NCI-H2029 (cell line): ENCODE measurements at places on chromosomes 12 and 14.
A peak's percentile ranks its signal among the peaks of the same experiment; 100 is the strongest.

DNA sequence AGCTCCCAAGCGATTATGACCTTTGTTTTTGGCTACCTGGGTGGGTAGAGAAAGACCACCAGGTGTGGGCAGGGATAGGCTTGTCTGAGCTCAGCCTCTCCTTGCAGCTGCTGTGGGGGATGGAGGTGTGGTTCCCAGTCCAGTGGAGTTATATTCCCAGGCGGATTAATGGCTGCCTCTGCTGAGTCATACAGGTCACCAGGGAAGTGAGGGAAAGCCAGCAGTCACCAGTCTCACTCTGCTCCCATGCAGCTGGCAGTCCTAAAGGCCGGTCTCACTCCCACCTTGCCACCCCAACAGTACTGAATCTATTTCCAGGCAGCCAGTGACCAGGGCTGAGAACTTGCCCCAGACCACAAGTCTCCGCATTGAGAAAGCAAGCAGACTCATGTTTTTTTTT is 399.2 kb downstream of the VRK1 start:
- DNase-seq: no peak

- DNase-seq: no peak
Measured at GRCh38 chr12:73486256-73486655, 1051.4 kb upstream of the ATXN7L3B start.

GRCh38 chr12:26719852-26720251 is 113.1 kb downstream of the ITPR2 start:
- DNase-seq: no peak

DNA sequence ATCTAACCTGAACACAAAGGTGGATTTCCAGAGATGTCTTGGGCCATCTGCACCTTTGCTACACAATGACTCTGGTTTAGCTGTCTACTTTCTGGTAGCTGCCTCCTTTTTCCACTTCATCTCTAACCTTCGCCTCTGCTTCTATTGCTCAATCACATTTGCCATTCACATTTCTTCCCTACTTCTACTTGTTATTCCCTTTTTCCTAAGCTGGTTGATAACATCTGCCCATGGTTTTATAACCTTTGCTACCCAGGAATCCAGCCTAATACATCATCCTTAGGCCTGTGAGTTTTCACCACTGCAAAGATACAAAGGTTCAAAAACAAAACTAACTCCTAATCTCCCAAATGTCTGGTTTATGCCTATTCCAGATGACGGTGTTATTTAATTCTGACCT is 13.2 kb downstream of the SPPL3 start:
- DNase-seq: no peak

GRCh38 chr14:27367345-27367744 is 769.5 kb upstream of the NOVA1 start:
- DNase-seq: no peak

- DNase-seq: no peak
Measured at GRCh38 chr14:88379706-88380343, 5.6 kb upstream of the SPATA7 start.

DNA sequence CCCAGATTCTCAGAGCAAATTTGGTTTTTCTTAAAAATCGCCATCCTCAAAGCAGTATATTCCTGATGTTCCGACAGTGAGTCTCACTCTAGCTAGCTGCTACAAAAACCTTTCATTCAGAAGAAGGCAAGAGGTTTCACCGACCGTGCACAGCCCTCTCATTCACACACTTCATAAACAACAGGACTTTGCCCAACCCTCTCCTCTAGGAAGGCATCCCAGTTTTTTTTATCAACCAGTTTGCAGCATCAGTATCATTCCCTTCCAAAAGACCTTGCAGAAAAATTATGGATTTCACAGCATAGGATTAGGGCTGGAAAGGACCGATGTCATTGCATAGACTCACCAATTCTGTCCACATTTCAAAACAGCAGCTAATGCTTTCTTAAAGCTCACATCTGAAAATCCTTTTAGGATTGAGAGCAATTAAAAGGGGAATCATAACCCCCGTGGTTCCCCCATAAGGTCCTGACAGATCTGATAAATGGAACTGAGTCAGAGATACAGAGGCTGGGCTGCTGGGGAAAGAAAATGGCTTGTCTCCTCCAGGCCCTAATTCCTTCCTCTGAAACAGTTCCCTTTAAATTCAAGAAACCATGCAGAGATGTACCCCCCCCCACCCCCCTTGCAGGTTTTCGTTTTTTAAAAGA is 597 bp downstream of the SVOP start:
- DNase-seq: no peak

GRCh38 chr12:21826618-21826910 is 52.1 kb upstream of the KCNJ8 start:
- no peak for DNase-seq

GRCh38 chr14:101155575-101155974 is 252.1 kb upstream of the RTL1 start:
- DNase-seq: no peak

DNA sequence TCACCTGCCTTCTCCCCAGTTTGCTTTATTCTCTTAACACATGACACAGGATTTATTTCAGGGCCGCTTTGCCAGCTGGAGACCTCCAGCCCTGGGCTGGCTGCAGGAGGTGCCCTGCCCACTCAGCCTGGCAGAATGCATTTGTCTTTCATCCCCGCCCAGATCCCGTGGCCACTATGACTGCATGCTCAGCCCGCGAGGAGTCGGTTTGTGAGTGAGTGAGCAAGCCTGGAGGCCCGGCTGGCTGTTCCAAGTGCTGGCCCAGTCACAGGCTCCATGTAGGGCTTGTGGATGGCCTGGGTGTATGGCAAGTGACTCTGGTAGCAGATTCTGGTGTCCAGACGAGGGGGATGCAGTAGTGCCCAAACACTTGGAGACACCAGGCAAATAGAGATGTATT is 2.1 kb downstream of the TDP1 start:
- DNase-seq: no peak

- DNase-seq: no peak
Measured at GRCh38 chr12:108613548-108613947, 15.7 kb upstream of the TMEM119 start.

DNA sequence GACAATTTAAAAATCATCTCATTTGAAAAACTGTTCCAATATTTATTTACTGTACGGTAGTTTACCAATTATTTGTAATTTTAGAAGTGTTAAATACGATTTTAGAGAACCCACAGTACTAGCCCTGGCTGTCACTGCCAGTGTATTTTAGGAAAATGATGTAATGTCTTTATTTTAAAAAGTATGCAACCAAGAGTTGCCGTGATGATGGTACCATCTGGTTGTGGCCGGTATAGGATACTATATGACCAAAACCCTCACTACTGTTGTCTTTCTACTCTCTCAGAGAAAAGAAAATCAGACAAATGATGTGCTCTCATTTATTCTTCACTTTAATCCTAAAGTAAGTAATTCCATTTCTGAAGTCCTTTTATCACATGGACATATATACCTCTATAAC is 395.0 kb downstream of the FOXG1 start:
- DNase-seq: no peak

GRCh38 chr12:122873540-122873939 is 22.4 kb downstream of the VPS37B start:
- no peak for DNase-seq

DNA sequence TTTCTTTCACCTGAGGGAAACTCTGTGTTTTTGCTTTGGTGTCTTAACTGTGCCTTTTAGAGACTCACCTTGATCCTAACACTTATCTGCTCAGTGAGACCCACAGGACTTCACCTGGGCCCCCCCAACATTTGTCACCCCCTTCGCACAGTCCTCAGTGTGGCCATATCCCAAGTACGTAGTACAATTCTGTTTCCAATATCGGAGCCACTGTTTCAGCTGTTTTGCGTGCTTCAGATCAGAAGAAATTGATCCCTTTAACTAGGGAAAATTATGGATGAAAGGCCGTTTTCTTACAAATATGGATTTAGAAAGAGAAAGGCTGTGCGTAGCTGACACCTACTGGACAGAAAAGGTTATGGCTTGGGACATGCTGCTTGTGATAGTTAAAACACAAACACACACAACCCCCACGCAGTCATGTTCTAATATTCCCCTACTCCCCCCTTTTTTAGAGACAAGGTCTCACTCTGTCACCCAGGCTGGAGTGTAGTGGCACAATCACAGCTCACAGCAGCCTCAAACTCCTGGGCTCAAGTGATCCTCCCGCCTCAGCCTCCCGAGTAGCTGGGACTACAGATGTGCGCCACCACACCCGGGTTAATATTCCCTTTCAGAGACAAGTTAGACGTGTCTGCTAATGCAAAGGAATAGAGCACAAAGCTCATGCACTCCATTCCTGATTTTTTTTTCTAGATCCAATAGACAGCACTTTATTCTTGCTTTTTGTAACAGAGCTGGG is 3.6 kb upstream of the SLC7A8 start:
- DNase-seq: peak; percentile 92

DNA sequence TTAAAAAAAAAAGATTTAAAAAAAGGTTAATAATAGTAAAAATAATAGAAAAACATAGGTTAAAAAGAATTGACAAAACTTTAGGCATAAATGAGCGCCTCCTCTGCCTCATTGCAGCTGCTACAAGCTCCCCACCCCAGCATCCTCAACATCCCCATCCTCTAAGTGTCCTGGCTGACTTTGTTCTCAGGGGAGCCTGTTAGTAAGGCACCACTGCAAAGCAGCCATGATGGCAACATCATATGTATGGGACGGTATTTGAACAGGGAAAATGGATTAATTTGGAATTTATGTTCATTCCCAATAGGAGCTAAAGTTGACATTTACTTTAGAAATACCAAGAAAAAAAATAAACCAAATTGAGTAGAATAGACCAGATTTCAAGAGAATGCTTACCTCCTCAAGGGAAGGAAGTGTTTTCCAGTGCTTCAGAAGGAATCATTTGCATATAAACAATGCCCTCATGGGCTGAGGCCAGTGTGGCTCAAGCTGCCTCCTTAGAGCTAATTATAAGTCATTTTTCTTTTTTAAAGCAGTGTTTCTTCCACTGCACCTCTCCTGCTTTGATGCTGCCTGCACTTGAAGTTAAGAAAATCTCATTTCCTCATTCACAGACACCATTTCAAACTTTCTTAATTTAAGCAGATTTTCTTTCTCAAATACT is 59.6 kb downstream of the DACT1 start:
- DNase-seq: no peak

DNA sequence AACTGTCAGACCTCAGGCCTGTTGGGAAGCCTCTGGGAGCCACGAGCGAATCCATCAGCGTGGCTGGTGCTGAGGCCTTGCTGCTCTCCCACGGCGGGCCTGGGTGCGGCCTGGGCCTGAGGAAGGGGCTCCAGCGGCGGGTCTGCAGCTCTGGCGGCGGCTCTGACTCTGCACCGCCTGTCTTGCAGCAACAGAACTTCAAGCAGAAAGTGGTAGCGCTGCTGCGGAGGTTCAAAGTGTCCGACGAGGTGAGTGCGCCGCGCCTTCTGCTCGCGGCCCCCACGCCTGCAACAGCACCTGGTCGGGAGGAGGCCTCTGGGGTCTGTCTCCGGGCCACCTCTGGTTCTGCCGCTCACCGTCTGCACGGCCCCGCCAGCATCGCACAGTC is 28.7 kb upstream of the TEX22 start:
- no peak for DNase-seq

DNA sequence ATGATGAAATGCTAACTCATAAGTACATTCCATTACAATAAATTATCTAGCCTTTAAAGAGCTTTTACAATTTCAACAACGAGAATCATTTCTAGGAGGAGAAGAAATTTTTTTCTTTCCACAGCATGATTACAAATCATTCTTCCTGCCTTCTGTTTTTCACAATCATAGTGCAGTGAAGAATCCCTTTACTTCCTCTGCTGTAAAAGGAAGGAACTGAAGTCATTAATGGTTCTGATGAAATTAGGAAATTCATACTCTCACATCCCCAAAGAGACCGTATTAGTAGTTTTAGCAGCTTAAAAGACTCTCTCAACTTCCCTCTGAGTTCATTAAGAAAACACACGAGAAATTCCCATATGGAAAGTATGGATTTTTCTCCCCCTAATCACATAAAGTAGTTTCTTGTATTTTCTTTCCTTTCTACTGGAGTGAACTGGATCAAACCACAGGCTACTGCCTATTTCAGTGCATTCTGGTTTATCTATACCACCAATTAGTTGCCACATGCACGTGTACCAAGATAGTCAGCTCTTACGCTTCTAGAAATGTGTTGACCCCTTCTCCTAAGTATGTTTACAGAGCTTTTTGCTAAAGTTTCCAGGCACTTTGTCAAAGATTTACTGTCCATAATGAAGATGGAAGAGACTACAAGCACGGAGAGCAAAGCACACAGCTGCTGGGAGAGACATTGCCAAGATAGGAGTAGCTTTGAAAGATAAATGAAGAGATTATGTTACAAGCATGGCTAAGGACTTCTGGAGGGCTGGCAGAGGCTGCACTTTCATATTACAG is 58.9 kb upstream of the KITLG start:
- peak; percentile 23 for DNase-seq

DNA sequence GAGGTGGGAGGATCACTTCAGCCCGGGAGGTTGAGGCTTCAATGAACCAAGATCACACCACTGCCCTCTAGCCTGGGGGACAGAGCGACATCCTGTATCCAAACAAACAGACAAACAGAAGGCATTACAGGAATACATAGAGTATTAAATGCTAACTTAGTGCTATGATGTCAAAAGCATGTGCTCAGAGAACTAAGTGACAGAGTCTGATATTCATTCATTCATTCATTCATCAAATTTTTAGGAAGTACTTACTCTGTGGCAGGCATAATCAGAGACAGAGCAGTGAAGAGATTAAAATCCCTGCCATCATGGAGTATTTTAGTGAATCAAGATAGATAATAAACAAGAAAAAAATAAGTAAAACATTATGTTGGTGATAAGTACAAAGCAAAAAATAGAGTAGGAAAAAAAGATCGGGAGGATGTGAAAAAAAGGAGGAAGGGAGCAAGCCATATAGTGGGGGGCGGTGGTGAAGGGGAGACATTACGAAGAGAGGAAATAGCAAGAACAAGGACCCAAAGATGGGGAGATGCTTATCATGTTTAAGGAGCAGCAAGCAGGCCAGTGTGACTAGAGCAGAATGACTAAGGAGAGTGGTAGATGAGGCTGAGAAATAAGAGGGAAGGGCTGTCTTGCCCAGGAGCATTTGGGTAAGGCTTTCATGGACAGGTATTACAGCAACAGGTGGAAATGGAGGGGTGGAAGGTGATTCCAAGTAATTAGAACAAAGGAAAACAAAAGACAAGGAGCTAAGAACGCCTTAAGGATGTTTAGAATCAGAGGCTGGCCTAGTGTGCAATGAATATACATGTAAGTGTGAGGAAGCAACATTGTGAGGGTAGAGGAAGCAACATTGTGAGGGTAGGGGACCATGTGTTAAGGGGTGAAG is 2.8 kb downstream of the MAP4K5 start:
- no peak for DNase-seq
